ENCODE measurements at places on chromosomes 2 and 18. TPM values are rescaled to one million over a fixed set of nuclear protein-coding genes. Genes with fewer than 3 reads are reported as not detected.

GRCh38 chr2:105641389-105641811 is 103.3 kb upstream of the NCK2 start:
- peak; percentile 33 for DNase-seq
- no peaks in the 10 kb centered on the region for H3K27me3 ChIP-seq
- H3K27ac ChIP-seq: peak overlapping the region; percentile 8
- H3K36me3 ChIP-seq: no peaks in the 10 kb centered on the region
- peaks cover 16% of the 10 kb centered on the region for H3K4me1 ChIP-seq

- no peak overlapping the region for H3K27ac ChIP-seq
- DNase-seq: no peak
- no peak overlapping the region for H3K4me3 ChIP-seq
- no peaks in the 10 kb centered on the region for H3K27me3 ChIP-seq
Measured at GRCh38 chr2:196137271-196137670, 34.1 kb downstream of the STK17B start.

- DNase-seq: no peak
- H3K27me3 ChIP-seq: no peaks in the 10 kb centered on the region
- H3K4me1 ChIP-seq: no peaks in the 10 kb centered on the region
- H3K4me3 ChIP-seq: no peak overlapping the region
- no peak overlapping the region for H3K27ac ChIP-seq
Measured at GRCh38 chr18:45628979-45629958, 14.0 kb downstream of the SLC14A2 start.

- DNase-seq: no peak
- H3K27me3 ChIP-seq: no peaks in the 10 kb centered on the region
- H3K4me3 ChIP-seq: no peak overlapping the region
Measured at GRCh38 chr2:120670771-120671480, 64.7 kb upstream of the GLI2 start.

- no peak for DNase-seq
- no peaks in the 10 kb centered on the region for H3K36me3 ChIP-seq
- no peaks in the 10 kb centered on the region for H3K4me1 ChIP-seq
Measured at GRCh38 chr18:59431131-59431530, 72.1 kb upstream of the LMAN1 start.

- H3K4me1 ChIP-seq: no peaks in the 10 kb centered on the region
- no peak overlapping the region for H3K27ac ChIP-seq
- no peaks in the 10 kb centered on the region for H3K36me3 ChIP-seq
- DNase-seq: no peak
Measured at GRCh38 chr18:31190919-31191318, 28.3 kb upstream of the DSC1 start.

The LIMS4 gene
- total RNA-seq: 2.9 TPM
